ENCODE measurements at places on chromosomes 1 and 21.
A peak's percentile ranks its signal among the peaks of the same experiment; 100 is the strongest.

GRCh38 chr1:85048296-85049064 is at the start of gene MCOLN3:
Gene MCOLN3 (minus strand): TSS chr1:85048500. CDS start chr1:85045360, 3,140 bp downstream.
- DNase-seq, result peak; percentile 22

DNA sequence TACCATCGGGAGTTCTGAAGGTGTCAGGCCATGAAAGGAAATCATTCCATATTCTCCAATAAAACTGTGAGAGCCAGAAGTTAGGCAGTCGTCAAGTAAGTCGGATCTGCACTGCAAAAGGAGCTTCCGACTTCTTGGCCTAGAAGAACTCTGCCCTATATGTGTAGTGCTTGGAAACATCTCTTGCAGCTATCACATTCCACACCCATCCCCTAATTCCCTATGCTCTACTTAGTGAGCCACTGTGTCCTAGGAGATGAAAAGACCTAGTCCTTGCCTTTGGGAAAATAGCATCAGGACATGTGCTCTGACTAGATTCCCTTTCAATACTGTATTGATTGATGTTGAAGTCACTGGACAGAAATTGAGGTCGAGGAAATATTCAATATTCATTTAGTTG is 8.2 kb upstream of the GJA9 start:
- no peak for DNase-seq

DNA sequence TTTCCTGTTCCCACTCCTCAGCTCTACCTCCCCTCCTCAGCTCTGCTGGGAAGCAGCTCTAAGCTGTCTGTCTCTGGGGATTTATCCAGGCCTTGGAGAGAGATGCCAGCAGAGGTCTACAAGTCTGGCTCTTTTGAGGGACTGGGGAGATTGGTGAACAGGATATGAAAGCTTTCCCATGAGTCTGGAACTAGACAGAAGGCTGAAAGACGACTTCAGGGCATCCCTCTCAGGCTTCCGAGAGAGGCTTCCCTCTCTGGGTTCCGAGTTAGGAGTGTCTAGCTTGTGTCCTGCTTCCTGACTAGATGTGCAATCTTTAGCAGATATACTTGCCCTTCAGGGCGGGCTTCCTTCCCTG is 733 bp downstream of the TMEM35B start:
- DNase-seq, result no peak

GRCh38 chr1:17371896-17372295 is at the start of gene PADI6:
Gene PADI6 (plus strand): TSS chr1:17372196. CDS start chr1:17372246, 50 bp downstream.
- no peak for DNase-seq

DNA sequence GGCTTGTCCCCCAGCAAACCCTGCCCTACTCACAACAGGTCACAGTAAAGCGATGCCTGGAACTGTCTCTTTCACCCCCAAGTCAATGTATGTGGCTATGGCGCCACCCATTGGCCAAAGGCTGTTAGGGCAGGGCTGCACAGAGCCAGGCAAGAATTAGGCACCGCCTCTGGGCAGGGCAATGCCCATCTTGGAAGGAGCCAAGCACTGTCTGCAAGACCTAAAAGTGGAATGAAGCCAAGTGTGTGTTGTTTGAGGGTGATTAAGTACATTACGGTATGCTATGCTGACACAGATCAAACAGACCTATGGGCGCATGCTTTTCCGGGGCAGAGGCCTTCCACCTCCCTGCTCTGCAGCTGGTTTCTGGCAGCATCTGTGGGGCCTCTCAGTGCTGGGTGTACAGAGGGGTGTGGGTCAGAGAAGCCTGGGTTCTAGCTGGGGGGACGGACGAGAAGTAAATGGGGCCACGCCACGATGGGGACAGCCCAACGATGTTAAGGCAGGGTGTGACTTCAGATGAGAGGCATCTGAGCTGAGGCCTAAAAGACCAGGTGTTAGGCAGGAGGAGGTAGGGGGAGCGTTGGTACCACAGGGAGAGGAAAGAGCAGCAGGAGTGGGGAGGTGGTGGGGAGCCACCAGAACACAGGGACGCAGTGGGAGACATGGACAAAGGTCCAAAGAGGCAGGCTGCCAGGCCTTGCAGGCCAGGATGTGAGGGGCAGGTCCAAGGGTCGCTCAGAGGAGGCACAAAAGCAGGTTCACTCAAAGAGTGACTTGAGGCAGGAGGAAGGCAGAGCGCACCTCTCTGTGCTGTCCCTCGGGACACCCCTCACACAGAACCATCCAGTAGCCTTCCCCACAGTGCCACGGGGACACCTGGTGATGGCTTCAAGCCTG is 49.8 kb downstream of the ACOT7 start:
- peak; percentile 57 for DNase-seq

DNA sequence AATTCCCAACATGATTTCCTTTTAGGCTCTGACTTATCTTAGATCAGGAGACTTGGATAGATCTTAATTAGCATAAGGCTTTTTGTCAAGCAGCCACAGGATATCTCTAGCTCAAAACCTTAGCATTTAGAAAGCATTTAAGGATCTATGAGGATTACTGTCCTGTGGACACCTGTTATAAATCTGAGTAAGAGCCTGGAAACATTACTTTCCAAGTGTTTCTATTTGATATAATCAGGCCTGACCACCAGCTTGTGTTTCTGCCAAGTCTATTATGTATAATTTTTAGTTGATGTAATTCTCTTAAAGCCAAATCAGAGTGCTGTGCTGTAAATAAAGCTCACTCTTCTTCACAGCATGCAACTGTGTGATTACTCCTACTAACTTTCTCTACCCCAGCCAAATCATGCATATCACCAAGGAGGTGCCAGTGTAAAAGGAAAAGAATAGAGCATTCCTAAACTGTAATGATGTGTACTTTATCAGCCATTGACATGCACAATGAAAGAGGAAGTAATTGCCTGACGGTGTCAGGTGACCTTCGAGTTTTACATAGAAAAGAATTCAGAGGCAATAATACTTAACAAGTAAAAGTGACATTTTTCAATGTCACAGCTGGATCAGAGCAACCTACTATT is 309.9 kb upstream of the PRMT6 start:
- DNase-seq, result no peak

GRCh38 chr1:155527677-155528076 is 34.9 kb downstream of the ASH1L start:
- DNase-seq, result no peak

GRCh38 chr1:19325958-19326747 is 14.0 kb downstream of the SLC66A1 start:
- DNase-seq, result no peak

DNA sequence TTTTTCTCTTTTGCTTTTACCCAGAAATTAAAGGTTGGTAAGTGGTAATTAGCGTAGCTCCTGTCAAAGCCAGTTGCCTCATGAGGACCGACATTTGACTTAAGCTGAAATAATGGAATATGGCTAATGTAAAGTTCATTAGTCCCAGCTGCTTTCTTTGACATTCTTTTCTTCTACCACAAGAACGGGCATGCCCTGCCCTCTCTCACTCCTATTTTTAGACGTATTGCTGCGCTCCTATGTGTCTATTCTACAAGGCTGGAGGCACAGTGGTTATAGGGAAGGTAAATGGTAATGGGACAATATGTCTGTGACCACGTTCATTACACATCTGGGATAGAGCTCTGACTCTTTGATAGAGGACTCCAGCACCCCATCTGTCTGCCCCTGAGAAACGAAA is 6.8 kb downstream of the CORT start:
- no peak for DNase-seq

DNA sequence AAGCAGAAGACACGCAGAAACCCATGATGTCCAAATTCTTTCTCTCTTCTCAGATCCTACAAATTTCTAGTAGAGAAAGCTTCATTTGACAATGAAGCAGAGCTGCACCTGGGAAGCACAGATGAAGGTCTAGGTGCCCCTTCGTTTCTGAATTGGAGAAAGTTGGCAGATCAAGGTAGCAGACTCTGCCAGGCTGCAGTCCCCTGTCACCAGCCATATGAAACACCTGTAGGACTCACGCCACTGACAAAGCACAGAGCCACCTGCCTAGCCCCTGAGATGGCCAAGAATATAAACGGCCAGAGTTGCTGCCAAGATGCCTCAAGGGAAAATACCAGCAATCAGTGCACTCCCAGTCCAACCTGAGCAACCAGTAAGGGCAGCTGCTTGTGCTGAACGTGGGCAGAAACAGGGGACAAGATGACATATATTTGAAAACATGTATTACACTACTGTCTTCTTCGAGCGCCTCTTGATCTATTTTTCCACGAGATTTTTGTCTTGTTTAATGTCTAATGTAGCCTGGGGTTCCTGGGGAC is 20.6 kb upstream of the PLEKHA6 start:
- no peak for DNase-seq

- DNase-seq, result no peak
Measured at GRCh38 chr1:199646761-199647160, 380.7 kb upstream of the NR5A2 start.

Data from CD4-positive, alpha-beta T cell treated with Interleukin-4 for 4 hours (primary cell).